ENCODE measurements at places on chromosomes 11 and 22.

GRCh38 chr11:113555071-113555619 is 79.9 kb upstream of the DRD2 start:
- DNase-seq = no peak

GRCh38 chr11:46445920-46446771 is 54.6 kb upstream of the CHRM4 start:
- no peak for DNase-seq

GRCh38 chr11:76700177-76701100 is 29.9 kb upstream of the LRRC32 start:
- DNase-seq = no peak

DNA sequence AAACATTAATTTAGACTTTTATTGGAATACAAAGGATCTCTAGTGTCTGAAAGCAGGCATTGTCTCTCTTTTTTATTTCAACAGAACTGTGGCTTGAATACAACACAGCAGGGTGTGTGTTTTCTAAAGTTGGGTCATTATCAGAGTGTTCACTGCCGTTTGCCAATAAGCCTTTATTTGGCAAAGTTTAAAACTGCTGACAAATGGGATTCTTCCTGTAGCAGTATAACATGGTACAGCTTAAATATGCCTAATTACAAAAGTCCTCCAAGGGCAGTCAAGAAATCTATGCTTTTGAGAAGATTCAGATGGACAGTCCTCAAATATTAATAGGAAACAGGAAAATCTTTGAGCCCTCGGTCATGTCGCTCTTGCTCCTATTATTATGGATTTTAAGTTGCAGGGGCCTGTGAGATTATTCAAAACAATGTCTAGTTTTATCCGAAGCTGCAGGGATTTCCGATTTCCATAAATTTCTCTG is 199.9 kb downstream of the MAML2 start:
- no peak for DNase-seq

DNA sequence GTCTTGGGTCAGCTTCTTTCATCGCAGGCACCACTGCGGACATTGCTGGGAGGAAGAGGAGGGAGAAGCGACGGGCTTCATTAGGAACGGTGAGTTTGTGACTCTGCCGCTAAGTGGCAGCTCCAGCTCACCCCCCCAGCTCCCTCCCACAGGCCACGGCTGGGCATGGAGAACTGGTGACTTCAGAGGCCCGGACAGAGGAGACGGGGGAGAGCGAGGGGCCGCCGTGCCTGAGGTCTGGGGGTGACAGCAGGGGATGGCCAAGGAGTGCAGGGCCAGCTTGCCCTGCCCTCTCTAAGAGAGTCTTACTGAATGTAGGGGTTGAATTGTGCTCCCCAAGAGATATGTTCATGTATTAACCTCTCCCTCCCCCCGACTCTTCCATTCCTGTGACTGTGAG is 13.9 kb upstream of the NFAM1 start:
- DNase-seq = no peak

- no peak for DNase-seq
Observed at GRCh38 chr11:44562845-44563460, 2.5 kb upstream of the CD82 start.

- no peak for DNase-seq
Observed at GRCh38 chr11:117290809-117291396, at the start of gene BACE1-AS. BACE1-AS (plus strand) TSS chr11:117291346.

DNA sequence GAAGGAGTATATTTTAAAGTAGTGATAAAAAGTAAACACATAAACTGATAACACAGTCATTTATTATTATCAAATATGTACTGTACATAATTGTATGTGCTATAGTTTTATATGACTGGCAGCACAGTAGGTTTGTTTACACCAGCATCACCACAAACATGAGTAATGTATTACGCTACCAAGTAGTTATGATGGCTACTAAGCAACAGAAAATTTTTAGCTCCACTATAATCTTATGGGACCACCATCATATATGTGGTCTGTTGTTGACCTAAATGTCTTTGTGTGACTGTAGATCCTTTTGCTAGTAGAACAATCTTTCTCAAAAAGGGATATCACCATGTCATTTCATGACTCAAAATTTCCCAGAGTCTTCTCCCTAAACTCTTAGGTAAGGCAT is 93.5 kb downstream of the LARGE2 start:
- DNase-seq = no peak

DNA sequence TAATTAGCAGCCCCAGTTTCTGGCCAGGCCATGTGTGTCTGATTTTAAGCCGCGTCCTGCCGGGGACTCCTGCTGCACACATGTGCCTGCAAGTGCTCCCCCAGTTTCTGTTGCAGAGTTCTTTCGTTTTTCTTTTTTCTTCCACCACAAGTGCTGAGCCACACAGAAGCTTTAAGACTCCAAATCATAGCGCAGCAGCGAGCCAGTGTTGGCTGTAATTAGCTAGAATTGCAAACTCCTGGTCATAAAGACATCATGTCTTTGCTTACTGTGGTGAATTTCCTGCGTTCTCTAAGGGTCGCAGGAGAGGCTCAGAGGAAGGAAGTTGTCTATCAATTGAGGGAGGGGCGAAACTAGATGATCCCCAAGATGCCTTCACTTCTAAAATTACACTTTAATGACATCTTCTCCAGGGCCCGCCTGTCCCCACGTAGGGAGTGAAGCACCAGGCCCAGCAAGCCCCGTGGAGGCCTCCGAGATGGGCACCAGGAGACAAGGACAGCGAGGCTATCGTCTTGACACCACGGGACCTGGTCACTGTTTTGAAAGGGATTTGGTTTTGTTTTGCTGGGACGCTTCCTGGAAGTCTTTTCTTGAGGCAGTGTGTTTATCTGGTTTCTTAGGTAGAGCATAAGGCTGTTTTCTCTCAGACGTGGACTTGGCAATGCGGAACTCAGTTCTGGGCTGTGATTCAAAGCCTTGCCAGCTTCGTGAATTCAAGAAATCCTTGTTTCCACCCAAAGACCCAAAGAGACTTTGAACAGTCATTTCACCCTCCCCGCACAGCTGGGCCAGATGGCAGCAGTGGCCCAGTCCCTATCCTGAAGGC is 71.8 kb downstream of the UBASH3B start:
- no peak for DNase-seq

DNA sequence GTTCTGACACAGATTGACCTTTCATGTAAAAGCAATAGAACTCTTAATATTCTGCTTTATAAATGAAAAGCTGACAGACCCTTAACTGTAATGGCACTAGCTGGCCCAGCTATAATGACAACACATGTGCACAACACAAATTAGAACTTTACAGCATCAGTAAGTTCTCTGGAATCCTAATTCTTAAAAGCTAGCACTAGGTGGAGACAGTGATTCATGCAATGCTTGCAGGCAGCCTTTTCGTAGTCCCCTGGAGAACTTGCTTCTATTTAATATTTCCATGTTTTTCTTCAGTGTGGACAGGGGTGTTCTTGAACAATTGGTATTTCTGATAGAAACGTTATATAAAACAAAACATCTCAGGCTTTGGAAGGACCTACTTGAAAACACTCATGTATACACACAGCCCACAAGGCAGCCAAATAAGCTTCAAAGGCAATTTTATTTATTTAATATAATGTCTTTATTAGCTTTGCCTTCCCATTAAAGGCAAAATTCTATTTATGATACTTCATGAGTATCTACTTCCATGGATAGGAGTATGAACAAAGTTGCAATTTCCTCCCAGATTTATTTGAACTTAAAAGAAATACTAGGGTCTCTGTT is 374.3 kb upstream of the MPPED2 start:
- DNase-seq = no peak

- no peak for DNase-seq
Observed at GRCh38 chr11:63931876-63932275, 6.9 kb upstream of the NAA40 start.

GRCh38 chr11:65110354-65110861 is 1.3 kb upstream of the TM7SF2 start:
- peak; percentile 88 for DNase-seq

GRCh38 chr11:35355102-35355749 is 64.1 kb downstream of the SLC1A2 start:
- DNase-seq = no peak

DNA sequence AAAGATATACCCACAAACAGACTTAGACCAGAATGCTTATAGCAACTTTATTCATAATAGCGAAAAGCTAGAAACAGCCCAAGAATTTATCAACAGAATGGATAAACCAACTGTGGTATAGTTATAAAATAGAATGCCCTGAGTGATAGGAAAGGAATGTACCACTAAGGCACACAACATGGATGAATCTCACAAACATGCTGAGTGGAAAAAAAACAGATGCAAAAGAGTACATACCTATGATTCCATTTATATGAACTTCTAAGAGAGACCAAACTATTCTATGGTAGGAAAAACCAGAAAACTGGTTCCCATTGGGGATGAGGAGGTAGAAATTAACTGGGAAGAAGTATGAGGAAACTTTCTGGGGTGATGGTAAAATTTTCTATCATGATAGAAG is 40.4 kb upstream of the GRIK4 start:
- no peak for DNase-seq

DNA sequence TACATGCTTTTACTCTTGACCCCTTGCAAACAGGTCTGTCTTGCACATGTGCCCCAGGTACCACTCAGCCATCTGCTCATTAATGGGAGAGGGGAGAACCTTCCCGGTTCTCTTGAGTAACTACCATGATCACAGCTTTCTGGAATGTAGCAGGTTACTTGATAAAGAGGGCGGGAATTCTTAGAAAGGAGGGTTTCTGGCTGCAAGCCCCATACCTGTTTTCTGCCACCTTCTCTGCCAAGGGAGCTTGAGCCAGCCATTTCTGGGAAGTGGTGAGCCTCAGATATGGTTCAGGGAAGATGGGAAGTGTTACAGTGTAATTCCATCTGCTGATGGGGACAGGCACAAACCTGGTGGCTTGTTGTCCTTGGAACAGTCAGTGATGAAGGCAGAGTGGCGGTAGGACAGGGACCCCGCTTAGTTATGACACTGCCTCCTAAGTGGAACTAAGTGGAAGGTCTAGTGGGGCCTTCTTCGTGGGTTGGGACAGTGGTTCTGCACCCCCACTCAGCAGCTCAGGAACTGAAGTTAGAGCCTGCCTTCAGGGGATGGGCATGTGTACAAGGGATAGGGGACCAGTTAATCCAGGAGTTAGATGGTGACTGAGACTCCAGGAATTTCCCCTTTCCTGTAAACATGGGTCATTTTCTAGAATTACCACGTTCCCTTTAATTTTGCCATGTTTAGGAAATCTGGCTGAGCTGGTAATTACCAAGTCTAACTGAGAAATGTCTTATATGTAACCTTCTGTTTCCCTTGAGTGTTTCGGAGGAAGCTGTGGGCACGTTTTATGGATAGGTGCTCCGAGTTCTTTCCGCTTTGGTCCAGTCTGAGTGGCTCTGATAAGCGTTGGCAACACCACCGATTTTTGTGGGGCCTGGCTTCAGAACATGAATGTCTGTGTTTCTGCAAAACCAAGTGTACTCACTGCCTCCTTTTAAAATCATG is 35.3 kb downstream of the BCR start:
- no peak for DNase-seq

DNA sequence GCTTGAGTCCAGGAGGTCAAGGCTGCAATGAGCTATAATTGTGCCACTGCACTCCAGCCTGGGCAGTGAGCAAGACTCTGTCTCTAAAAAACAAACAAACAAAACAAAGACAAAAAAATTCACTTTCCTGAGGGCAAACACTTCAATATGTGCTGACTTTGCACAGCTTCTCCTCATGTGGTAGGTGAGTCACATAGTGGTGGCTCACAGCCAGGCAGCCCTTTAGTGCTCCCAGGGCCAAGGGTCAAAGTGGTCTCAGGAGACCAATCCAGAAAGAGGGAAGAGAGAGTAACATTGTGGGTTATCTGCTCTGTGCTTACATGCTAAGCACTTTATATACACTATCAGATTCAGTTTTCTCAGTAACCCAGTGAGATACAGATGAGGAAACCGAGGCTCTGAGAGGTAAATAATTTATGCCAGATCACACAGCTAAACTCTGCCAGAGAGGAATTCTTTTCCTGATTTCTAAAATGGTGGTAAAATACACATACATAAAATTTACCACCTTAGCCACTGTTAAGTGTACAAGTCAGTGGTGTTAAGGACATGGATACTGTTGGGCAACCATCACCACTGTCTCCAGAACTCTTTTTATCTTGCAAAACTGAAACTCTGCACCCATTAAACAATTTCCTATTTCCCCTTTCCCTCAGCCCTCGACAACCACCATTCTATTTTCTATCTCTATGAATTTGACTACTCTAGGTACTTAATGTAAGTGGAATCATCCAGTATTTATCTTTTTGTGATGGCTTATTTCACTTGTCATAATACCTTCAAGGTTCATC is 231.7 kb upstream of the NARS2 start:
- no peak for DNase-seq

Data from stimulated activated CD8-positive, alpha-beta memory T cell treated with anti-CD3 and anti-CD28 coated beads, Interleukin-2, amount 100 ng/mL, for 48 hours (primary cell).